ENCODE measurements at places on chromosomes 5 and 9.

DNA sequence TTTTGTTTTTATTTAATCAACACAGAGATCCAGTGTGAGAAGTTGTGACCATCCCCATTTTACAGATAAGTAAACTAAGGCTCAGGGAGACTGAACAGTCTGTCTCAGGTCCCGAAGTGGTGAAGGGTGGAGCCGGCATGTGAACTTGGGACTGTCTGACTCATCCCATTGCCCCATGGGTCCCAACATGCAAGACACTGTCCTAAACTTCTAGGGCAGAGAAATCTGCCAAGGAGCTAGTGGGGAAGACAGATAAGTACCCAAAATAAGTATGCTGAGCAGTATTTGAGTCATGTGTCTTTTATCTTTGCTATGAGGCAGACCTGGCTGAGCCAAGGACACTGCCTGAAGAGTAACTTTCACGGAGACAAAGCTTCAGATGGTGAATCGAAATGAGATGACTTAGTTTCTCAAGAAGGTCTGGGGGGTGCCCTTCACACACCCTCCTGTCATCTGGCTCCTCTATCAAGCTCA lies 64.3 kb upstream of the SLC25A51 start:
- DNase-seq, result no peak

DNA sequence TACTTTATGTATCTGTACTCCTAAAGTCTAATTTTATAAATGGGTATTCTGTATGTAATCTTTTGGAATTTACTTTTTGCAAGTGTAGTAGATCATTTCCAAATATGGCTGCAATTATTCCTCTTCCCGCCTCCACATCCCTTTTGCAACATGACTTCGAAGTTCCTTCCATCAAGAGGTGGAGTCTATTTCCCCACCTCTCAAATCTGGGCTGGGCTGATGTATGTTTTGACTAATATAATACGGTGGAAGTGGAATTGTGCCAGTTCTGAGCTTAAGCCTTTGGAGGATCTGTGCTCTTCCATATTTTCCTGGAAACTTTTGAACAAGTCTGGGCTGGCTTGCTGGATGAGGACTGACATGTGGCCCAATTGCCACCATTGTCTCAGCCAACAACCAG lies 155.9 kb downstream of the FGF18 start:
- DNase-seq, result peak; percentile 19

- no peak for DNase-seq
Measured at GRCh38 chr9:76400534-76401096, 6.4 kb upstream of the RFK start.

- DNase-seq, result no peak
Measured at GRCh38 chr9:75002422-75003023, 25.6 kb downstream of the CARNMT1 start.

DNA sequence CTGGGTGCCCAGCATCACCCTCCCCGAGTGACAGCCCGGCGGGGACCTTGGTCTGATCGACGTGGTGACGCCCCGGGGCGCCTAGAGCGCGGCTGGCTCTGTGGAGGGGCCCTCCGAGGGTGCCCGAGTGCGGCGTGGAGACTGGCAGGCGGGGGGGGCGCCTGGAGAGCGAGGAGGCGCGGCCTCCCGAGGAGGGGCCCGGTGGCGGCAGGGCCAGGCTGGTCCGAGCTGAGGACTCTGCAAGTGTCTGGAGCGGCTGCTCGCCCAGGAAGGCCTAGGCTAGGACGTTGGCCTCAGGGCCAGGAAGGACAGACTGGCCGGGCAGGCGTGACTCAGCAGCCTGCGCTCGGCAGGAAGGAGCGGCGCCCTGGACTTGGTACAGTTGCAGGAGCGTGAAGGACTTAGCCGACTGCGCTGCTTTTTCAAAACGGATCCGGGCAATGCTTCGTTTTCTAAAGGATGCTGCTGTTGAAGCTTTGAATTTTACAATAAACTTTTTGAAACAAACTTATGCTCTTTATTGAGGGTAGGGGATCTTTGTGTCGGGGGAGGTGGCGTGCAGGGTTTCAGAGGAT lies 1.3 kb downstream of the GADD45G start:
- DNase-seq, result no peak

DNA sequence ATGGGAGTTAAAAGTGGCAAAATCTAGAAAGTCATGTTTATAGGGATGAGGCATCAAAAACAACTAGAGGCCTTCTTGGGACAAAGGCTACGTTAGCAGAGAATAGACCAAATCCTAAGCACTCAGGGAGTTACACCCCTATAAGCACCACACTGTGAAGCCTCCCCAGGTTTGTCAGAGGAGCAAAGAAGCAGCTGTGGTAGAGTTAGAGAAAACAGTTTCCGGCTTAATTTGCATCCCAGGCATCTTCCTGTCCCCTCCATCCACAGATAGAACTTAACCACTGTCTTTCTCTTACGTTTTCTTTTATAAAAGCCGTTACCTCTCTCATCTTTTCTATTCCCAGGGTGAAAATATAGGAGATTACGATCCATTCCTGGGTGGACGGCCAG lies 188.6 kb upstream of the KLF9 start:
- DNase-seq, result no peak

GRCh38 chr5:21574961-21575360 lies 1278.2 kb downstream of the CDH12 start:
- DNase-seq, result no peak

- DNase-seq, result no peak
Measured at GRCh38 chr5:143748516-143748915, 63.4 kb upstream of the HMHB1 start.

DNA sequence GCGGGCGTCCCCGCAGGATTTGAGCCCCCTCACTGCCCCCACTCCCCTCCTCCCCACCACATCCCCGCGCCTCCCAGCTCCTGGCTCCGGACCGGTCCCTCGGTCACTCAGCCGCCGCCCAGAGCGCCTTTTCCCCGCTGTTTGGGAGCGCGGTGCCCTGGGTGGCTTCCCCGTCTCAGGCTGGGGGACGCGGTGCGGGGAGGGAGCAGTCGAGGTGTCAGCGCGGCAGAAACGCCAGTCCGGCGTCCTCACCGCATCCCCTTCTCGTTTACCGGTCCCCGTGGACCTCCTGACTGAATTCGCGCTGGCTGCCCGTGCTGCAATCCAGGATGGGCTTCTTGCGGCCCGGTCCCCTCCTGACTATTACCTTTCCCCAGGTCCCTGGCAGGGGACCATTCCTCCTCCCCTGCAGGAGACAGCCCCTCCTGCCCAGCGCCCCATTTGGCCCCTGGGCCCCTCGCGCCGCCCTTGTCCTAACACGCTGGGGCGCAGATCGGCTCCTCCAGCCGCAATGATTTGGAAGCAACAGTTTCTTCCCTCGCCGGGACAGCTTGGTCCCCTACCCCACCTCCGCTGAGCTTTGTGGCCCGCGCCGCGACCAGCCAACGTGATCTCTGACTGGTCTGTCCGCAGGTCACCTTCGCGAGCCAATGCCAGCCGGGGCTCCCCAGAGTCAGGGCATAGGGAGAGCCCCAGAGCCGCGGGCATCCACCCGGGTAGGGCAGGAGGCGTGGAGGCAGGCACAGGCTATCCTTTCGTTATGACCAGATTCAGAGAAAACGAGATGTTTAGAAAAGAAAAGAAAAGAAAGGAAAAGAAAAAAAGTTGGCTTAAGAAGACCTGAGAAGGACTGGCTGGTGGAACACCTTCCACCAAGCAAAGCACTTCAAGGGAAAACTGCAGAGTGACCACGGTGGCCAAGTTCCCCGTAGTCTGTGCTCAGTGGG lies 1.2 kb downstream of the ANKRD33B start:
- no peak for DNase-seq

- DNase-seq, result no peak
Measured at GRCh38 chr9:114958021-114958843, 27.8 kb upstream of the TNFSF8 start.

GRCh38 chr9:117494401-117495090 lies 79.7 kb upstream of the ASTN2 start:
- no peak for DNase-seq

- no peak for DNase-seq
Measured at GRCh38 chr9:110604171-110604601, 24.6 kb upstream of the SVEP1 start.

DNA sequence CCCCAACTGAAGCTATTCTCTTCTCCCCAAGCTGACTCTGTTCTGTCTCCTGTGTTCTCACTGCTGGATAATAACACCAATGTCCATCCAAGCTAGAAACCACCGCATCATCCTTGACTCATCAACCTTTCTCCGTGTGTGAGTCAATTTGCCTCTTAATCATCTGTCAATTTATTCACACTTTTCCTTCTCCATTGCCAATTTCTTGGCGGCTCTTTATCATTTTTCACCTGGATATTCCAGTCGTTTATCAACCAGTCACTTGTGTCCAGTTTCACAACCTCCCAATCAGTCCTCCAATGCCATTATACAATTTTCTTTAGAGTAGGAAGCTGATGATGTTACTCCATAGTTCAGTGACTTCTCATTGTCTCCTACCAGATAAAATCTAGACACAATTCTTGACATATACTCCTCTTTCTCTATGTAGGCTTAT lies 45.4 kb upstream of the LIFR start:
- DNase-seq, result no peak

GRCh38 chr5:5183189-5183699 lies 43.1 kb downstream of the ADAMTS16 start:
- no peak for DNase-seq
